ENCODE measurements at places on chromosomes 6 and 20.

DNA sequence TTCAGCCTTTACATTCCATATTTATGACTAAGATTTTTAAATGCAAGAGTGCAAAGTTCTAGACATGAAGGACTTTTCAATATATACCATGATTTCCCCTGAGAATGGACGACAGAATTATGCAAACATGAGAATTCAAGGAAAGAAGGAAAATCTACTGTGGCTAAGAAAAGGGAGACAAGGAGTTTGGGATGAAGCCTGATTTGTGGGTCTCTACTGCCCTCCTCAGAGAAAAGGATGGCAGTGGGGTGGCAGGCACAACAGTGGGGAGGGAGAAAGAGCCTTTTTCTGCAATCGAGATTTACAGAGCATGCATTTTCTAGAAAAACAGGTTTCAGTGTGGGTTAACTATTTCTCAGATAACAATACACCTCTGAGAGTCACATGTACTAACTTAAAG lies 466.9 kb upstream of the NRSN1 start:
- no peak for DNase-seq

DNA sequence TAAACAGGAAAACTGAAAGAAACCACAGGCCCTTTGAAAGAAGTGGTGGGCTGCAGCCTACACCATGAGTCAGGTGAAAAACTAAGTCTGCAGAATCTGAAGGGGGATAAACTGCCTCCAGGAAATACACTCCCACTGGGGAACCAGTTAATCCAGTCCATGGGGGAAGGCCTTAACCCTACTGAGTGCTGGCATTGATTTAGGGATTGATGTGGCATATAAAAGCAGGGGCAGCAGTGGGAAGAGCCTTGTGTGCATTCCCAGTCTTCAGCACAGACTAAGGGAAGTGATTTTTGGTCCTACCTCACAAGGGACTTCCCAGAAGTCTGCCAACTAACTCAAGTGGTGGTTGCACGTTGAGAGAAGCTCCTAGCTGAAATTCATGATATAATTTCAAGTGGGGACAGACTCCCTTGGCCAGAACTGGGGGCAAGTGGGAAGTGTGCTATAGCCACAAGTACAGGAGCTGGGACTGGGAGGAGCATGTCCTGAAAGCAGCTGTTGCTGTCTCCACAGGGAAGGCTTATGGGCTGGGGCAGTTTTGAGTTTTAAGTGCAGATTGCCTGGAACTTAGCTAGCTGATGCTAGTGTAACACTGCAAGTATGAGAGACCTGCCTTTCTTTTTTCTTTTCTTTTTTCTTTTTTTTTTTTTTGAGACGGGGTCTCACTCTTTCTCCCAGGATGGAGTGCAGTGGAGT lies 31.2 kb downstream of the CITED2 start:
- DNase-seq: no peak

DNA sequence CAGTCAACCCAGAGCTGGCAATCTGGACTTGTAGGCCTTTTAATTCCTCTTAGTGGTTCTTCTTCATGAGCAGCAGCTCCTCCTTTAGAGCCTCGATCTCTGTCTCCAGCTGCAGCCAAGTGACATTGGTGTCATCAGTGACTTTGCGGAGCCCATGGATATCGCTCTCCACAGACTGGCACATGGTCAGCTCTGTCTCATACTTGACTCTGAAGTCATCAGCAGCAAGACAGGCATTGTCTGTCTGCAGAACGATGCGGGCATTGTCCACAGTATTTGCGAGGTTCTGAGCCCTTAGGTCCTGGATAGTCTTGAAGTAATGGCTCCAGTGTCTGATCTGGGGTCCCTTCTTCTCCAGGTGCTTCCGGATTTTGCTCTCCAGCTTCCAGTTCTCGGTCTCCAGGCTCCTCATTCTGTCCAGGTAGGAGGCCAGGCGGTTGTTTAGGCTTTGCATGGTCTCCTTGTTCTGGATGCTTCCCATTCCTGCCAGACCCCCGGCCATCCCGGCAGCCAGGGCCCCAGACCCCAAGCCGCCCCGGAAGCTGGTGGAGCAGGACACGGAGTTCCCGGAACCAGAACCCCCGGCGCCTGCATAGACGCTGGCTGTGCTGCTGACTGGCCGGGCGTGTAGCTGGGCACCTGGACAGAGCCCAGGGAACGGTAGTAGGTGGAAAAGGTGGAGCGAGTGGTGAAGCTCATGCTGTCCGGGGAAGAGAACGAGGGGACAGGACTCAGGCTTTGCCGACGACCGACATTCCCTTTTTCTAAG lies 15.1 kb downstream of the RFPL4B start:
- no peak for DNase-seq

DNA sequence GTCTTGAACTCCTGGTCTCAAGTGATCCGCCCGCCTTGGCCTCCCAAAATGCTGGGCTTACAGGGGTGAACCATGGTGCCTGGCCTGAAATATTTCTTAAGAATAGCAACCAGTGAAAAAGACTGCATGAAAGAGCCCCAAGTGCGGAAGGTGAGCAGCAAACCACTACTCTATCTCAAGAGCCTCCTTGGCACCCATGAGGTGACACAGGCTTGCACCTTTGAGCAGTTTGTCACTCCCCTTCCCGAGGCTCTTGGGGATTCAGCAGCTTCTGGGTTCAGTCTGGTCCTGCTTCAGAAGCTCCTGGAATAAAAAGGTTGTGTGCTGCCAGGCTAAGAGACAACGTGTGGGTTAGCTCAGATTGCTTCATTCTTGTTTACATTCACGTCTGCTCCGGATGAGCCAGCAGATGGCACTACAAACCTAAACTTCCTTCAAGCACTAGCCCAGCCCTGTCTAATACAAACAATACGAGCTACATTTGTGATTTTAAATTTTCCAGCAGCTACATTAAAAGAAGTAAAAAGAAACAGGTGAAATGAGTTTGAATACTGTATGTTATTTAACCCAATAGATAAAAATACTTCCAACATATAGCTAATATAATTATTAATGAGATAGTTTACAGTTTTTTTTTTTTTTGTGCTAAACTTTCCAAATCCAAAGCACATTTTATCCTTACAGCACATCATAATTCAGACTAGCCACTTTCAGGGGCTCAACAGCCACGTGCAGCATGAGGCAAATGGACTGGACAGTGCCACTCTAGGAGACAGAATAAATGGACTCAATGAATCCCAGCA lies 46.2 kb downstream of the GJA10 start:
- peak; percentile 79 for DNase-seq

DNA sequence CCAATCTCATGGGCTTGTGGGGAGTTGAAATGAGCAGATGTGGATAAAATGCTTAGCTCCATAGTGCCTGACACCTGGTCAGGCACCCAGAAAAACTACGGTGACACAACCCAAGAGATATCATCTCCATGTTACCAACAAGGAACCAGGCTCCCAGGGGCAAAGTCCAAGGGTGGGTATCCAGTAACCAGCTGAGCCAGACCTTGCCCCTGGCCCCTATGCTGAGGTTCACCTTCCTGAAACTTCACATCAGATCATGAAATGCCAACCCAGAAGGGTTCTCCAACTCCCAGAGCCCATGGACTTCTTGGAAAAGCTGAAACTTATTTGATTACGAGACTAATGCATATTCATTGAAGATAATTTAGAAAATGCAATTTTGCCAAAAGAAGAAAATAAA lies 141.8 kb upstream of the KCNG1 start:
- DNase-seq: no peak

DNA sequence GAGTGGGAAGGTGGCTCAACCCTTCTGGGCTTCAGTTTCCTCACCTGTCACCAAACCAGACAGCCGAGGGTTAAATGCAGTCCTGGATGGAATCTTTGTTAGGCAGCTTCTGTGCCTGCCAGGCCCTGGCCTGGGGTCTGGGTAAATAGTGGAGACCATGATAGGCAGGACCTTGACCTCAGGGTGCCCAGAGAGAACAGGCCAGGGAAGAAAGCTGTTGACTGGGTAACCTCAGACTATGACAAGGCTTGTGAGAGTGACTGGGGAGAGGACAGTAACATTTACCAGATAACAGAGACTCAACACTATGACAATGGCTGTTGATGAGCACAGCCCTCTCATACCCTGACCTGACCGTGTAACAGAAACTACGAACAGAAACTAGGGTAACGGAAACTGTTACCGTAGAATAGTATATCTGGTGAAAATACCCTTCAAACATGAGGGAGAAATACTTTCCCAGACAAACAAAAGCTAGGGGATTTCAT lies 218.3 kb downstream of the PREX1 start:
- no peak for DNase-seq

- no peak for DNase-seq
Observed at GRCh38 chr20:50281831-50282591, 91.4 kb downstream of the CEBPB start.

- no peak for DNase-seq
Observed at GRCh38 chr20:14178952-14179351, 158.5 kb downstream of the FLRT3 start.

DNA sequence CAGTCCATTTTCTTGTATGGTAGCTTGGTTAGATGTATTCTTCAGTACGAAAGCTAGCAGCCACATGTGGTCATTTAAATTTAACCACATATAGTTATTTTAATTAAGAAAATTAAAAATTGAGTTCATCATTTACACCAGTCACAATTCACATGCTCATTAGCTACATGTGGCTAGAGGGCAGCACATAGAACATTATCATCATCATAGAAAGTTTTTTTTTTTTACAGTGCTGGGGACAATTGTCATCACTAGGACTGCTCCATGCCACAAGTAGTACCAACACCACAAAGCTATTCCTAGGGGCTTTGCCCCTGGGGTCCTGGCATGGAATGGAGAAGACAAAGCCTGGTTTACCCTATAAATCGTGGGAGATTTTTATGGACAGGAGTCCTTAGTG lies 30.5 kb downstream of the PLCB4 start:
- DNase-seq: no peak

DNA sequence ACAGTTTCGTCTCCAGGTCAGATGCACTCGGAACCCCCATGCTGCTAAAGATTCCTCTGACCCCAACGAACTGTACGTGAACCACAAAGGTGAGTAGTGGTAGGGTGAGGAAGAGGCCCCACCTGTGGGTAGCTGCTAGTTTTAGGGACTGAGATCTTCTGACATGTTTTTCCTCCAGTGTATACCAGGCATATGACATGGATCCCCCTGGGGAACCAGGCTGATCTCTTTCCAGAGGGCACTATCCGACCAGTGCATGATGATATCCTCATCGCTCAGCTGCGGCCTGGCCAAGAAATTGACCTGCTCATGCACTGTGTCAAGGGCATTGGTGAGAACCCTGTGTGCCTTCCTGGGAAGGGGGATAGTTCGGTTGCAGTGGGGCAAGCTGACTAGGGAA lies 3.2 kb downstream of the POLR1C start:
- DNase-seq: no peak

- no peak for DNase-seq
Observed at GRCh38 chr20:25076201-25076600, 5.7 kb downstream of the VSX1 start.

DNA sequence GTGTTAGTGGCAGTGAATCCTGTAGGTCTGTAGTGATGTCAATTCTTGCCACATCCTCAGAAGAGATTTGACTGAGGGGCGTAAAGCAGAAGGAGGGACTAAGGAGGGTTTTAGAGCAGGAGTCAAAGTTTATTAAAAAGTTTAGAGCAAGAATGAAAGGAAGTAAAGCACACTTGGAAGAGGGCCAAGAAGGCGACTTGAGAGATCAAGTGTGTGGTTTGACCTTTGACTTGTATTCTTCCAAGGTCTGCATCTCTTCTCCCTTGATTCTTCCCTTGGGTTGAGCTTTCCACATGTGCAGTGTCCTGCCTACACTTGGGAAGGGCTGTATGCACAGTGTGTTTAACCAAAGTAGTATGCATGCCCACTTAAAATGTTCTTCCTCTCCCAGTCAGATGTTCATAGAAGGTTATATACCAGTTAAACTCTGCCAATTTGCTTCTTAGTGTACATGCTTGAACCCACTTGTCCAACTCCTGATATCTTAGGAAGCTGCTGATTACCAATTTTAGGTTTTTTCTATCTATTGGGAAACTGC lies 627.6 kb downstream of the MMUT start:
- DNase-seq: no peak

GRCh38 chr6:136401749-136402148 lies 112.1 kb upstream of the BCLAF1 start:
- no peak for DNase-seq

GRCh38 chr6:169921217-169921616 lies 169.8 kb downstream of the ERMARD start:
- DNase-seq: no peak

GRCh38 chr20:3031524-3032147 lies 11.8 kb upstream of the GNRH2 start:
- no peak for DNase-seq

- DNase-seq: no peak
Observed at GRCh38 chr20:35135867-35136586, 11.1 kb downstream of the EDEM2 start.

DNA sequence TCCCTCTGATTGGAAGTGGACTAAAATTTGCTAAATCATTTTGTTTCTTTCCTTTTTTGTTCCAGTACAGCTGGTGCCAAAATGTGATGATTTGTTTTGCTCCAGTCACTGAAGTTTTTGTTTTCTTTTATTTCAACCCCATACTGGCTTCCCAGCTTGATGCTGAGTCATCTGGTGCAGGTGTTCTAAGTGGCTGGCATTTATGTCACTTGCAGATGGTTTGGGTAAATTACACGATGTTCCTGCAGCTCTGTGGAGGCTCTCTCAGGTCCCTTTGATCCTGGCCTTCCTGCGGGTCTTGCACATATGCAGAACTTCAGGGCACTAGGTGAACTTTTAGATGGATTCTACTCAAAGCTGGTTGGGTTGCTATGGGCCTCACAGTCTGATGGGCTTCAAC lies 577.7 kb downstream of the HAO1 start:
- DNase-seq: no peak

GRCh38 chr6:151719070-151719469 lies 88.4 kb upstream of the ESR1 start:
- no peak for DNase-seq

DNA sequence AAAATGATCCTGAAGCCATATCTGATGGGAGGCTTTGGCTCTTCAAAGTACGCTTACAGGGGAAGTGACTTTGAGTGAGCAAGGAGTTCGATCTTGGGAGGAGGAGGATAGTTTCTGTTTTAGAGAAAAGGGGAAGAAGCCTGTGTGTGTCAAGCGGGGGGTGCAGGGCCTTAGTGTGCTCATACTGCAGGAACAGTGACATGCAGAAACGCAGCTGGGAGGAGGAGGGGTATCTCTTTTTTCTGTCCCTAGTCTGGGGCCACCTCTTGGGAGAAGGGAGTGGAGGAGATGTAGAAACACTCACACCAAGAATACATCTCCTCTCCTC lies 19.8 kb downstream of the SIRPD start:
- peak; percentile 12 for DNase-seq

GRCh38 chr6:143139239-143139784 lies 78.6 kb downstream of the AIG1 start:
- no peak for DNase-seq

- no peak for DNase-seq
Observed at GRCh38 chr6:93272211-93272610, 147.1 kb downstream of the EPHA7 start.

Data from CD4-positive, alpha-beta T cell treated with Interleukin-21 for 1 hour (primary cell).